ENCODE measurements at places on chromosomes 7 and 10.

GRCh38 chr7:35874886-35875285, 74.0 kb downstream of the SEPTIN7 start:
- DNase-seq, result no peak

DNA sequence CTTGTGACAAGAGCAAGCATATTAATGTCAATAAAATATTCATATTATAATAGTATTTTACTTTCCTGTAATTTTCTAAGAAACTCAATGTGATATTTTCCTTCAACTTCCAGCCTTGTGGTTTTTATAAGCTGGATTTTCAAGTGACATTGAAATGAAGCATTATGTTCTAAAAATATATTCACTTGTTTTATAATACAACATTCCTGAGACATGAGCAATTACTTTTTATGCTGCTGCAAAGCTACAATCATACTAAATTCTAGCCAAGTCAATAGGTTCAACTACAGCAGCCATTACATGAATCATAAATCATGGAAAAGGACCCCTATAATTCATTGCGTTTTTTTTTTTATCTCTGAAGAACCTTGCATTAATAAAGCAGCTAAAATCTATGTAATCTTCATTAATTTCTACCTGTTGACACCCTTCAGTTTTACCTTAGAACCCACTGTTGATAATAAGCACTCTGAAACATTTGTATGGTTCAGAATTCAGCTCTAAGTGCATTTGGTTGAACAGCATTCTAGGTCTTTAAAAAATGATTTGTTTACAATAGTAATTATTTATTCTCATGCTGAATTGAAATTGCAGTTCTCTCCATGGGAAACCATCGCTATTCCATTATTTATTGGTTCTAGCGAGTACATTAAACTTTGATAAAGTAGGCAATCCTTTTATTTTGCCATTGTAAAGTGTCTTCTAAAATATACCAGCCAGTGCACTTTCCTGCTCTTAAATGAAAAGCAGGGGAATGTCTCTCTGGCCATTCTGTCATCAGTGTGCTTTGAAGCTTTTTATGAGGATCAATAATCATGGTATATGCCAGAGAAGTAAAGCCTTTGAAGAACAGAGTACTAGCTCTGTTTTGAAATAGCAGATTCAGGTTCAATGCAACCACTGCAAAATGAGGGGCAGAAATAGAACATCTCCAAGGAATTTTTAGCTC, 132.6 kb downstream of the GNAT3 start:
- no peak for DNase-seq

DNA sequence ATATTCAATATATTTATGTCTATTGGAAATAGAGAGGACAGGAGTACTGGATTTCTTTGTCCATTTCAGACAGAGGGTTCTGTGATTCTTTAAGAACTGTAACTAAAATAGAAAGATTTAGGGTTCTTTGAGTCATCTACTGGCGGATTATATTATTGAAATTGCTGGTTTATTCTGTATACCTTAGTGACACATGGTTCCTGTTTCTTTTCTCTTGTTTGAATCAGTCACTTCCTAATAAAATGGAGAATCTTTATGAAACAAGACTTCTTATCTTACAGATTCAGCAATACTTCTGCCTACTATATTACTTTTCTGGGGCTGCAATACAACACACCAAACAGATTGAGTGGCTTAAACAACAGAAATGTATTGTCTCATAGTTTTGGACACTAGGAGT, 20.8 kb upstream of the ZNF800 start:
- DNase-seq, result no peak

- no peak for DNase-seq
Measured at GRCh38 chr7:71649812-71650211, 517.9 kb downstream of the GALNT17 start.

GRCh38 chr10:103685880-103686669, 169.3 kb downstream of the SH3PXD2A start:
- DNase-seq, result peak; percentile 66

GRCh38 chr10:110704906-110705476, 60.9 kb downstream of the RBM20 start:
- DNase-seq, result no peak

GRCh38 chr10:6141296-6142151, 52.7 kb downstream of the RBM17 start:
- DNase-seq, result no peak
